BJ (cell line): ENCODE measurements at places on chromosomes 12 and 14.

GRCh38 chr14:36019126-36019525, 157.4 kb downstream of the PTCSC3 start:
- no peak for DNase-seq

DNA sequence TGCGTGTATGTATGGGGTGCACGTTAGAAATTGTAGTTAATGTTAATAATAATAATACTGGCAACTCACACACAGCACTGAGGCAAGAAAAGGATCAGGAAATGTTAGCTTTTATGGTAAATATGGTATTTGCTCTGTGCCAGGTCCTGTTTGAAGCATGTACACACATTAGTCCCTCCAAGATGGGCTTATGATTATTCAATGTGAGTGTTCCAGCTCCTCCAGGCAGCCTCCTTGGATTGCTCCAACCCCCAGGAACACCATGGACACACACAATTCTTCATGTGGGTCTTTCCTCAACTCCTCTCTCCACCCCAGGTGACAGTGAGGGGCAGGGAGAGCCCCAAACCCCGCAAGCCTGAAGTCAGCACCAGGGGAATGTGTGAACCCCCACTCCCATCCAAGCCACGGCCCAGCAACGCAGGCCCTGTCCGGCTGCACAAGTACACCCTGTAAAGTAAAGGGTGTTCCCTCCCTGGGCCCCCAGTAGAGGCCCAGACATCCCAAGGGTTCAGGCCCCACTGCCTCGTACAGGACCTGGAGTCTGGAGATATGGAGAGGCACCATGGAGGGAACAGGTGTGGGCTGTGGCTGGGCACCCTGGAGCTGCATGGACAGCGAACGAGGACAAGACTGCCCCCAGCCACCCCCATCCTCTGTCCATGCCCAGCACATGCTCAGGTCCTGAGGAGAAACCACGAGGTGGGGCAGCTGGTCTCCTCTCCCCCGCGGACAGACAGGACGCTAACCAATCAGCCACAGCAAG, 41.3 kb downstream of the NCOR2 start:
- no peak for DNase-seq

- DNase-seq = no peak
Measured at GRCh38 chr12:64187370-64187769, 34.7 kb downstream of the KICS2 start.

GRCh38 chr14:103803661-103804060, 43.7 kb downstream of the PPP1R13B start:
- DNase-seq = no peak

DNA sequence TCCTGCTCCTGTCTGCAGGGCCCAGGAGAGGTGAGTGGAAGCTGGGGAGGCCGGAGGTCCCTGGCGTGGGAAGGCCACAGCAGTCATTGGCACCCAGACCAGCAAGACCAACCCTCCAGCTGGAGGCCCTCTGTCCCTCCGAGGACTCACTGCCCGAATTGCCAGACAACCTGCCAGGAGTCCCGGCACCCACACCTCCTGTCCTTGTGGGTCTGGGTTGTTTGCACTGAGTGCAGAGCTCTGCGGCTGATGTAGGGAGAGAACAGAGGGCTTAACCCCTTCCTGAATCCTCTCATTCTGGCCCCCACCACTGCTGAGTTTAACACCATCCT, 204.9 kb downstream of the KIF26A start:
- DNase-seq = no peak
